Glomerular endothelial cell (primary cell): ENCODE measurements at places on chromosomes 1 and 21.

- DNase-seq: no peak
Observed at GRCh38 chr1:91803847-91804545, 82.0 kb downstream of the TGFBR3 start.

GRCh38 chr1:91889717-91890459, 3.9 kb upstream of the TGFBR3 start:
- DNase-seq: no peak

- no peak for DNase-seq
Observed at GRCh38 chr1:36772647-36773495, 261.4 kb downstream of the GRIK3 start.

GRCh38 chr1:43232482-43232881, 37.3 kb upstream of the TMEM125 start:
- DNase-seq: no peak

DNA sequence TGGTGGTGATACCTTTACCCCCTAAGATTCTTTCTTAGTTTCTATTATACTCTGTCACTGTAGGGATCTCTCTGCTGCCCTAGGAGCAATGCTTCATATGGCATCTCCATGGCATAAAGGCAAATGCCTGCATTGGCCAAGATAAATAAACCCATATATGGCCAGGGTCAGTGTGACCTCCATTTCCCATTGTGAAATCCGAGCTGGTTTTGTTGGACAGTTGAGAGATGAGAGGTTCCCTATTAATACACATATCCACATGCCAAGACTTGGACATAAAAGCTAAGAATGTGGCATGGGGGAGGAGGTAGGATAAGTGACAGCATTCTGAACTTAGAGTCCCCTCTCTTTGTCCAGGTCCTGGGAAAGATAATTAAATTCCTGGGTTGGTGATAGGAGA, 1.4 kb downstream of the TPM3 start:
- DNase-seq: no peak

GRCh38 chr21:17388226-17388625, 124.6 kb upstream of the CXADR start:
- DNase-seq: no peak

- no peak for DNase-seq
Observed at GRCh38 chr1:160685266-160685665, 26.4 kb downstream of the CD48 start.

DNA sequence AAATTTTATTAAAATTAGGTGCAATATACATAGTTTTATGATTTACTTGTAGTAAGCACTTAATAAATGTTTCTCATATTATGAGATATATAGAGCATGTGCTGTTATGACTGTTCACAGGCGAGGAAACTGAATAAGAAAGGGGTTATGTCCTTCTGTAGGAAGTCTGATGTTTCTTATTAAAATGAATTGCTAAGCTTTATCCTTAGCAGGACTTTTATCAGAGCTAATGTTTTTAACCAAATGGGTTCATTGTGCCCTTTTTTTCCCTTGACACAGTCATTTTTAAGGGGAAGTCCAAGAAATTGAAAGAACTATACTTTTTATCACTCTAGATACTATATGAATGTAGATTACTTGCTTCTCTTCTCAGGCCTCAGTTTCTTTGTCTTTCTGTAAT, 285.2 kb downstream of the PTPRC start:
- no peak for DNase-seq

DNA sequence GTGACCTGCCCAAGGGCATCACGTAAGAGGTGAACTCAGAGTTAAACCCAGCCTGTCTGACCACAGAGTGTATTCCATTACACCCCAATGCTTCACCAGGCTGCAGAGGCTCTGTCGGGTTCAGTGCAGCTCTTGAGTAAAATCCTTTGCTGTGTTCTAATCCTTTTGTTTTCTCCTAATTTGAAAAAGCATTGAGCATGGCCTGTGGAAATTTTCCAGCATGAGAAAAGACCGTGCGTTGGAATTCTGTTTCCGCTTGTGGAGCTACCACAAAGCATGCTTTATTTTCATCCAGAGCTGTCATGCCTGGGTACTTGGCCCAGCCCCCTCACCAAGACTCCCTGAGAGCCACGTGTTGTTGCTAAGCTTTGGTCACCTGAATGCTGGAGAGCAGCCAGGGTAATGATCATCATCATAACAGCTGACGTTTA, 317.6 kb downstream of the PRDM2 start:
- DNase-seq: no peak
